Hematopoietic multipotent progenitor cell treated with erythropoietin and hydrocortisone succinate and interleukin-3 and kit ligand, for 4 days (in vitro differentiated cells): ENCODE measurements at places on chromosomes 16 and 17.

DNA sequence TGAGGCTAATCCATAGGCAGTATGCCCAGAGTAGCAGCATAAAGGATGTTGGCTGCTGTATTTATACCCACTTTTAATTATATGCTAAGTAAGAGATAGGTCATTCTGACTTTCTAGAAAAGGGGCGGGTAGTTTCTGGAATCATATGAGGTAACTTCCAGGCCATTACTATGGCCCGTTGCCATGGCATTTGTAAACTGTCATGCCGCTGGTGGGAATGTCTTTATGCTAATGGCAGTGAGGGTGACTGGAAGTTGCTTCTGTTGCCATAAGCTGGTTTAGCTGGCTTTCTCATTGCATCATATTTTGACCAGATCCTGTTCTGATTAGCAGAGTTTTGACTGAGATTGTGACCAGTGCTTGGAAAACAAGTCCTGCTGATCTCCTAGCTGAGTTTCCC is 929.6 kb upstream of the CDH8 start:
- DNase-seq, result no peak

DNA sequence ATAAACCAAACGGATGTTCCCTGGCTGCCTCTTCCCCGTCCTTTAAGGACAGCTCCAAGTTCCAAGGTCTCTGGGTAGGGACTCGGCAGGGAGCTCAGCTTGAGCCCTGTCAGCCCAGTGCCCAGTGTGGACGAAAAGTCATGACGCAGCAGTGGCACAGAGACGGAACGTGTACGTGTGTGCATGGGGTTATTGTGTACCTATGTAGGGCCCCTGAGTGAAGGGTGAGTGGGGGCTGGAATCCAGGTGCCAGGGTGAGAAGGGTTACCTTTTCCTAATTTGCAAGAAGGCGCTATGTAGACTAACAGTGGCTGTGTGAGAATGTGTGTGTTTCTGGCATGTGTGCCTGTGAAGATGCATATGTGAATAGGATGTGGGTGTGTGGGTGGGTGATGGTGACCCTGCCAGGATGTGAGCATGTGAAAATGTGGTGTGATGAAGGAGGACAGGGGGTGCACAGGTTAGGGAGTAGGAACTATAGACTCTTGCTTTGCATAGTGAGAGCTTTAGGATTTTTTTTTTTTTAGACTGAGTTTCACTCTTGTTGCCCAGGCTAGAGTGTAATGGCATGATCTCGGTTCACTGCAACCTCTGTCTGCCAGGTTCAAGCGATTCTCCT is 6.0 kb downstream of the SCN4A start:
- DNase-seq, result no peak

- DNase-seq, result peak; percentile 78
These were observed 168.3 kb downstream of the SEC14L1 start for GRCh38 chr17:77308861-77309726.

- peak; percentile 39 for DNase-seq
These were observed 61.6 kb downstream of the SKAP1 start for GRCh38 chr17:48368352-48368908.

DNA sequence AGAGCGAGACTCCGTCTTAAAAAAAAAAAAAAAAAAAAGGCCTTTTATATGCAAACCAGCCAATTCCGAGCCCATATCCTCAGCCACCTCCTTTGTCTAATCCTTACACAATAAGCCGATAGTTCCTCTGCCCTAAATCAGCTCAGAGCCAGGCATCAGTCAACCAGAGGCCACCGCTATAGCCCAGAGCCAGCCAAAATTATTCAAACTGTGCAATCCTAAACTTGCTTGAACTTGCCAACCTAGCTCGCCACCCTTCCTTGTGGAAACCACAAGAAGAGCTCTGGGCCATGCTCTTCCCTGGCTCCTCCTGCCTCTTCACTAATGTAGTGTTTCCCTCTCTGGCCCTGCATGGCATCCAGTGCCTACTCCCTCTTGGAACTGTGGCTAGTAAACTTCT is 17.7 kb downstream of the ITGAL start:
- peak; percentile 53 for DNase-seq

DNA sequence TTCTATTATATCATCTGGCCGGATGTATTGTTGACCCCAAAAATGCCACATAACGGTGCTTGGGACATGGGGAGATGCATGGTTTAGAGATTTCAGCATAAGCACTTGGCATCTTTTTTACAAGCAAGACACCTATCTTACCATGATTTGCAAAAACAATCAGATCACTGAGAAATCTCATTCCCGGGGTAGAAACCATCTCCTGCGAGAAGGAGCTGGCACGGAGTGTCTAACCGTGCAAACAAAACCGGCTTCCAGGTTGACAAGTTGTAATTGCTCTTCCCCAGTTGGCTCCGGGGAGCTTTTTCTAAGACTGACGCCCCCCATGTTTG is 1.0 kb downstream of the SLC16A6 start:
- DNase-seq, result no peak

DNA sequence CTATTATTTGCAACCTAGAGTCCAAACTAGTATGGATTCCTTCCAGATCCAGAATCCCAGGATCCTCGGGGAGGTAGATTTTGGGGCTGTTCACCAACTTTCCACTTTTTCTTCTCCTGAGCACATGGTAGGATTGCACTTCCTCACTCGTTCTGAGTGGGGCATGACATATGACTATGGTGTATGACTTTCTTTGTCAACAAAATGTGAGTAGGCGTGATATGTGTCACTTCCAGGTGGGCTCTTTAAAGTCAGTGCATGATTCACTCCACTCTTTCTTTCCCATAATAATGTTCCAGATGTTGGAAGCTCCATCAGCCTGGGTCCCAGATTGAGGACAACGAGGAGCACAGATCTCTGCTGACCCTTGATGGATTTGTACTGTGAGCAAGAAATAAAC is 21.5 kb downstream of the IRX5 start:
- no peak for DNase-seq

DNA sequence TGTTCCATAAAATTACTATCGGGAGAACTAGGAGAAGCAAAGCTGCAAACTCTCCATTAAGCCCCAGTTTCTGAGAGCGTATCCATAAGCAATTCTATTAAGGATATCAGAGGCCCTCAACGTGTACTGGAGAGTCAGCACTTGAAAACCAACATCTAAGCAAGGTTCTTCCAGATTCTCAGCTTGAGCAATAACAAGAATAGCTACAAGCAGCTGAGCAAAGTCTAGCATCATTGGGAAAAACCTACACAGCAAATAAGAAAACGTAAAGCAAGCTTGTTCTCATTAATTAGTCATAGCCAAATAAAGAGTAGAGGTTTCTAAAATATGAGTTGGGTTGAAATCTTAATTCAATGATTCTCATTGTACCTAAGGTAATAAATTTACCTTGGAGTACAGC is 26.9 kb upstream of the COX10 start:
- no peak for DNase-seq

- no peak for DNase-seq
These were observed 19.1 kb downstream of the TRARG1 start for GRCh38 chr17:1298606-1299005.
